ENCODE measurements at places on chromosomes 5 and 9.
A peak's percentile ranks its signal among the peaks of the same experiment; 100 is the strongest.

GRCh38 chr5:34510002-34510401 lies 146.1 kb upstream of the RAI14 start:
- no peak for DNase-seq

- peak; percentile 39 for DNase-seq
Observed at GRCh38 chr5:152514827-152515397, 109.8 kb upstream of the NMUR2 start.

- no peak for DNase-seq
Observed at GRCh38 chr9:92293075-92293354, 482 bp downstream of the IARS1 start.

GRCh38 chr5:78801413-78801812 lies 152.8 kb upstream of the LHFPL2 start:
- no peak for DNase-seq

DNA sequence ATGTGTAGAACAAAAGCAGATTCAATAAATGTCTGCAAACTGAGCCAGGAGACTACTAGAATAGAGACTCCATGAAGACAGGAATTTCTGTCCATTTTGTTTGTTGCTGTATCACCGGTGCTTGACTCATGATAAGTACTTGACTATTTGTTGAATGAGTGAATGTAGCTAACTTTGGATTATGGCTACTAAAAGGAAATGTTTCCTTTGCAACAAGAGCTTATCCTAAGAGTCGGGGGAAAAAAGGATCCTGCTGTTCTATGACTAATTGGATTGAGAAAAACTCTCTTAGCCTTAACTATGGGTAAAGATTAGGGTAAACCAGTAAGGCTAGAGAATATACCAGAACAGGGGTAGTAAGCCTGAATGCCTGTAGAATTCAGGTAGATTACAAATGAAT lies 3.5 kb downstream of the PAIP1 start:
- peak; percentile 50 for DNase-seq

DNA sequence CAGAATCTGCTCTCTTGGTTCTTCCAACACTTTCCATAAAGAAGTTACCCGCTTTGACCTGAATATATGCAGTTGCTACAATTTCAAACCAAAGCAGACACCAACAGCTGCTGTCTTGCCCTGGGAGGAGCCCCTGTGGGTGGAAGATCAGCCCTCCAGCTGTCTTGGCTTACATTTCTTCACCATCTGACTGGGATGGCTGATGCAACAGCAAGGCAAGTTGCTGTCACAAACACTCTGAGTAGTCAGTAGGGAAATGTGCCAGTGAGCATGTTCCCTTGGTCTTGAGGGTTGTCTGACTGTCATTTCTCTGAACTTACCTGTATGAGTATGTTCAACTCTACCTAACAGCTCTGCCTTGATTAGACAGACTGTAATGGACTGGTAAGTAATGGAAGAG lies 152.9 kb downstream of the SGCD start:
- no peak for DNase-seq

DNA sequence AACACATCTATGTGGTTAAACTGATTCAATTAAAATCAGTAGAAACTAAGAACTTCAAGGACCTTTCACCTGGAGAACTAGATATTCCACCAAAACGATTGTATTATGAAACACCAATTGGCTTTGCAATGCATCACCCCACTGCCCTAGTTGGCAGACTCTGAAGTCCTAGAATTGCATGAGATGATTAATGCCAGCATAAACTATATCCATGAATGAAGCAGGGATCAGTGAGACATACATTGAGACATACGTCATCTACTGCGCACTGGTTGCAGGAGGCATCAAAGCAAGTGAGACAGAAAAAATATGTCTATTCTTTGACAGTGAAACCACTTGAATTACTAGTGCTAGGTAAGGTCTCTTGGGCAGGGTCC lies 9.7 kb upstream of the ZNF354A start:
- DNase-seq, result peak; percentile 80
